ENCODE measurements at places on chromosomes 5 and 9.

DNA sequence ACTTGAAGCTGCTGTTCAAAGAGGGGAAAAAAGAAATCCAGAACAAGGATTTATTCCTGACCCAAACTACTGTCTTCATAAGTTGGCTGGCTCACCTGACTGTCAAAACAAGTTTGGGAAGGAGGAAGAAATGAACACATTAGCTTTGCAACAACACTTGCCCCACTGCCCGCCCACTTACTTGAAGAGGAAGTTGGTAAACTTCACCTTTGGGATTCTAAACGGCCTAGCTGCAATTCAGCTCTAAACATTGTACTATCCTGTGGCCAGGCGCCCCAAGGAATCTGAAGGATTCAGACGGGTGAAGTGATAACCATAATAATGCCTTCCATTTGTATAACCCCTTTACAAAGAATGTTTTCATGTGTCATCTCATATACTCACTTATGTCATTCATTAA lies 199.4 kb downstream of the ARRDC3 start:
- DNase-seq, result peak; percentile 59

- DNase-seq, result no peak
Measured at GRCh38 chr5:80101993-80102392, 66.8 kb downstream of the THBS4 start.

DNA sequence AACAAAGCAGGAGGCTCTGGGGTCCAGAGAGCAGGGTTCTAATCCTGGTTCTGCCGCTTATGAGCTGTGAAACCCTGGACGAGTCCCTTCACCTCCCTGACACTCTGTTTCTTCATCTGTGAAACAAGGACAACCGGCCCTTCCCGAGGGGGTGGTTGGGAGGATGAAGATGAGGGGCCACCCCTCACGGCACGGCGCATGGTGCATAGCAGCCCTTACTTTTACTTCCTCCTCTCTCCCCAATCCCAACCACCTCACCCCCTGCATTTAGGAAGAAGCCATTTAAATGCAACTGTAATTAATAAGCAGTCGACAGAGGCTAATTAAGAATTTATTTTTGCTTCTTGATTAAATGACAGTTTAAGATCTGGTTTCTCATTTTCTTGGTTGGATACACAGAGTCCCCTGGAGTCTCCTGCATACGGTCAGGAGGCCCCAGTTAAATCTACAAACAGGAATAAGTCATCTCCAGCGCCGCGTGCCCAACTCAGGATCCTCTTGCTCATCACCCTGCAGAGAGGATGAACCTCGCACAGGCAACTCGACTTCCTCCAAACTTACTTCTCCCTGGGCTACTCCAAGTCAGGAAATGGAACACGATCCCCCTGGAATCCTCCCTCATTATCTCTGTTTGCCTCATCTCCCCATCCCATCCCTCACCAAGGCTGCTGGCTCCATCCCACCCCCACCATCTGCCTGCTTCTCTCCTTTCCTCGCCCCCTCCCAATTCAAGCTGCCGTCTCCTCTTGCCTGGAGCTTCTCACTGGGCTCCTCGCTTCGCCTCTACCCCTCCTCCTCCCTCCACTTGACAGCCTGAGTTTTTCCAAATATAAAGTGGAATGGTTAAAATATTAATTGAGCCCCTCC lies 95.9 kb downstream of the HRH2 start:
- DNase-seq, result peak; percentile 33

- no peak for DNase-seq
Measured at GRCh38 chr5:149519601-149520000, 31.6 kb downstream of the CSNK1A1 start.

DNA sequence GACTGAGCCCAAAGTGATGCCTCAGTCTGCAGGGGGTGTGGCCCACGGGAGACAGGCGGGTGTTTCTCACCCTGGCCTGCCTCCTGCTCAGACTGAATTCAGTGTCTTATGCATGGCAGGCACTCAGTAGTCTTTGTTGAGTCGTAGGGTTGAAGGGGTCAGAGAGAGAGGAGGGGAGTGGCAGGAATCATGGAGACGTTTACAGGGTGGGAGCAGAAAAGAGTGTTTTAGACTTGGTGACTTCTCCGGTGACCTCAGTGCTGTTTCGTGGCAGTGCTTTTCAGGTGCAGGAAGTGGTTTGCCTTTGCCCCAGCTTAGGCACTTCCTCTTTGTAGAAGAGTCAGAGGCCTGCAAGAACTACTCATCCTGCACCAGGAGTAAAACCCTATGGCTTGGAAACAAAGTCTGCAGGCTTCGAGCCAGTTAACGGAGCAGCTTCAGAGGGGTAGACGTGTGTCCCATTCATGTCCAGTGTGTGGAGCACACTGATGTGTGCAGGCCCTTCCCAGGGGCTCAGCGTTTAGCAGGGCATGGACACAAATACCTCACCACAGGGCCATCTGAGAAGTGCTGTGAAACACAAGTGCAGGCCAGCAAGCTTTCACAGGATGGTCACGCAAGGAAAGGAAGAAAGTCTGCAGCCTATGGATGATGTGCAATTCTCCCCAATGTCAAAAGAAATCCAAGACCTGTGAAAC lies 24.5 kb upstream of the SEMA4D start:
- no peak for DNase-seq

DNA sequence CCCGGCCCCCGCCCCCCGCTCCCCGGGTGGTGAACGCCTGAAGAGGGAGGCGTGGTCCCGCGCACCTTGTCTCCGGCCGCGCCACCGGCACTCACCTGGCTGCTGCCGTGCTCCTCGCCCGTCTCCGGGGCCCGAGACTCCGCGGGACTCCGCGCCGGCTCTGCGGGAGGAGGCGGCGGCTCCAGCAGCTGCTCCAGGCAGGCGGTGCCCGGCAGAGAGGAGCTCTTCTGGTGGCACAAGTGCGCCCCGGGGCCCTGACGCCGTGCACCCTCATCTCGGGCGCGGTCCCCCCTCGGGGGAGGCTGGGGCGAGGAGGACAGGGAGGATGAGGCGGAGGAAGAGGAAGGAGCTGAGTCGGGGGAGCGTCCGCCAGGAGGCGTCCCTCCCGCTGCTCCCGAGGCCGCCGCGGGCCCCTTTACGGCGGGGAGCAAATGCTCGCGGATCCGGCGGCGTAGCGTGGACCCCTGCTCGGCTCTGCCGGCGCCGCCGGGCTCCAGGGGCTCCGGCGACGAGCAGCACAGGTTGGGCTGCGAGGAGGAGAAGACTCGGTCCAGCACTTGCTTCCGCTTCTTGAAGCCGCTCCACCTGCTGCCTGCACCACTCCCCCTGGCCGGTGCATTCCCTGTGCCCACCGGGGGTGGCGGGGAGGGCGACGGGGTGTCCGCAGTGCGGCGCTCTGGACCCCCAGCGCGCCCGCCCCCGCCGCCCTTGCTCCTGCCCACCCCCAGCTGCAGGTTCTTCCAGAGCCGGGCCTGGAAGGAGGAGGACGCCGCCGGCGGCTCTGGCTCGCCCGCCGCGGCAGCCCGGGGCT lies 928 bp downstream of the MCTP1 start:
- DNase-seq, result no peak

GRCh38 chr9:93576258-93577077 lies at the start of gene PHF2:
Gene PHF2, plus strand, starts transcription at chr9:93576584. Its CDS starts 190 bp downstream, at chr9:93576774.
- DNase-seq, result no peak

- DNase-seq, result no peak
Measured at GRCh38 chr9:38707885-38708637, 11.9 kb downstream of the FAM240B start.

- DNase-seq, result no peak
Measured at GRCh38 chr9:83238871-83239640, 176.1 kb upstream of the RASEF start.

DNA sequence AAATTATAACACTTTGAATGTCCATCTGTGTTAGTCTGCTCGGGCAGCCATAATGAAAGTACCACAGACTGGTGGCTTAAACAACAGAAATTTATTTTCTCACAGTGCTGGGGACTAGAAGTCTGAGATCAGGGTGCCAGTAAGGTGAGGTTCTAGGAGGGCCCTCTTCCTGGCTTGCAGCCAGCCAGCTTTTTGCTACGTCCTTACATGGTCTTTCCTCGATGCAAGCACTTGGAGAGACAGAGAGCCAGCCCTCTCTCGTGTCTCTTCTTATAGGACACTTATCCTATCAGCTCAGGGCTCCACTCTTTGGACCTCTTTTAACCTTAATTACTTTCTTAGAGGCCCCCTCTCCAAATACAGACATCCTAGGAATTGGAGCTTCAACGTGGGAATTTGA lies 351.8 kb downstream of the SPOCK1 start:
- DNase-seq, result no peak

DNA sequence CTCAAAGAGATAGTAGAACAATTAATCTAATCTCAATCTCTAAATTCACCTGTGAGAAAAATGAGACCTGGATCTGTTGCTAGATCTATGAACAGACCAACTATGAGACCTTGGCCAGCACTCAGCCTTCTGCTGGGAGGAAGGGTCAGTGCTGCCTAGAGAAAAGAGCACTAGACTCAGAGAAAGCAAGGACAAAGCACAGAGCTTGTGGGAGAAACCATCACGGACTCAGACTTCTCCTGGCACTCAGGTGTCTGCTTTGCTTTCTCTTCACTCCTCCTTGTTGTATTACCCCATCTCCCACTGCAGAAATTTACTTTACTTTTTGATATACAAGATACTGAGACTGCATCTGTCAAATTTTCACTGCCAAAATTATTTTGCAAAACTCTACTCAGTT lies 890.0 kb upstream of the NUDT12 start:
- no peak for DNase-seq

- DNase-seq, result no peak
Measured at GRCh38 chr5:969408-969839, 39.2 kb upstream of the NKD2 start.

DNA sequence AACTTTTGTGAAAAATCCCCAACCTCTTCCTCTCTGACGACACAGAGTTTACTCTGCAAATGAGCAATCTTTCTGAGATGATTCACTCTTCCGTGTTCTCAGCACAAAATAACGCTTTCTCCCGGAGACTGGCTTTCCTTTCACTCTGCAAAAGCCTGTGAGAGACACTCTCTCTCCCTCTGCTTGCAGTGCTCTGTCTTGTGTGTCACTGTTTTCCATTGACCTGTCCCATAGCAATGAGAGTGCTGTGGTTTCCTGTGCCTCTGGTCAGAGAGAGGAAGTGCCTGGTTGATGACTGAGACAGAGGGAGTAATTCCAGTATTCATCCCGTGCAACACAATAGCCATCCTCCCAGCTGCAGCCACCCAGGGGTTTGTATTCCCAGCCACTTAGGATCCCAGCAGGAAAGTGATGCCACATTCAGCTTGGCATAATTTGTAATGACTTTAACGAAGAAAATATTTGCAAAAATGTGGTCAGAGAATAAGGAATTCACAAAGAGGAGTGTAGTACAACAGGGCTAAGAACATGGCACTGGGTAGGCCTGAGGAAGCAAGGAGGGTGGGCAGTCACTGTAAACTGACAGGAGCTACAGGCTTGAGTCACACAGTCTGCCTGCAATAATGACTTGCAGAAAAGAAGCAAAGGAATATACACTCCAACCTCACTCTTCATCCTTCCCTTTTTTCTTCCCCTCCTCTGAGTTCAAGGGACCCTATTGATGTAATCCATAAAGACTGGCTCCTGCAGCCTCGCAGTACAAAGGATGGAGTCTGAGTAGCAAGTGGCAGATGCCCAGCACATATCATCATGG lies 463.5 kb upstream of the RGMB start:
- DNase-seq, result no peak

DNA sequence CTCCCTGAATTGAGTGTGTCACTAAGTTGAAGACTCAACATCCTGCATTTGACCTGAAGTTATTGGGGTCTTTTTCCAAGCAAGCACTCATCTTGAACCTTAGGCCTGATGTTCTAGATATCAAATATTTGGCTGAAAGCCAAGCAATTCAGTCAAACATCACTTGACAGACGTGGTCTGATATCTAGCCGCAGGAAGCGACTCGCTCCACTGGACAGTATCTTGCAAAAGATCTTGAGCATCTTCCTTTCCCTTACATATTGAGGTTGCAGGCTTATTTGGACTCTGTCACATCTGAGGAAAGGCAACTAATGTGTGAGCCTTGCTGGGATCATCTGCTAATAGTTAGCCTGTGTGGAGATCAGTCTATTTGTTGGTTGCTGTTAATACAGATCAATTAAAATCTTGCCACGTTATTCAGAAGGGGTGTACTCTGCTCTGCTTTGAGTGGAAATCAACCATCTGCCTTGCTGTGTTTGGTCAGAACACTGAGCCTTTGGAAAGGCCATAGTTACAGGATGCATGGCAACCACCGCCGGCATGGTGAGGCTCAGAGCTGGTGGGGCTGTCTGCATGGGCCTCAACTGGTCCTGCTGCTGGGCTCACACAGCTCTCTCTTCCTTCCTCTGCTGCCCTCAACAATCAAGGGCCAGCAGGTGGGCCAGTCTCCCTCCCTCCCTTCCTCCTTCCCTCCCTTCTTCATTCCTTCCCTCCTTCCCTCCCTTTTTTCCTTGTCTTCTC lies 166.9 kb upstream of the KLF9 start:
- no peak for DNase-seq

DNA sequence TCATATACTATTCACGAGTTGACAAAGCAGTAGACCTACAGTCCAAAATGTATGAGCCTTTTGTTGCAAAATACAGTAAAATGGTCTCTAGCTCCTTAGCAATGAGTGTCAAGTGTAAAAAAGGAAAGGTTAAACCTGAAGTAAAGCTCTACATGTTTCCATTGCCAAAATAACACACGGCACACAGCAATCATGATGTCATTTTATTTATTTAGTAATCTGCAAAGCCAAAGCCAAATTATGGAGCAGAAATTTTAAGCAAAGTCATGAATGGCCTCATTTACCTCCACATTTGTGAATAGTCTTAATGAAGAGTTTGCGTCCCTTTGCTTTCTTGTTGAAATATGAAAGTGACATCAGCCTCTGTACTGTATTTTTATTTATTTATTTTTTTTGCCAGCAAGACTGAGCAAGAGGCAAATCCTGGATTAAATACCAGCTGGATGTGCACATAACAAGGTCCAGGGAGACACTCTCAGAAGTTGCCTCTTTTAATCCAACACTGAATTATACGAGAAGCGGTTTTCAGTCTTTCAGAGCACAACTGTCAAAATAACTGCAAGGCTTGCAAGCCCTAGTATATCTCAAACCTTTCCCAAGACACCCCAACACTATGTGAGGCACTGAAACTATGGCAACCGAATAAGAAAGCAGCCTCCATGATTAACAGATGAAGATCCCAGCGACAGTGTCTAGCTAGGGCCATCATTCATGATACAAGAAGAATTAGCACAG lies 9.7 kb downstream of the SEMA6A start:
- DNase-seq, result no peak

Measured in ureter (tissue), 1 donor.